MCF 10A (cell line): ENCODE measurements at places on chromosomes 5 and 9.

DNA sequence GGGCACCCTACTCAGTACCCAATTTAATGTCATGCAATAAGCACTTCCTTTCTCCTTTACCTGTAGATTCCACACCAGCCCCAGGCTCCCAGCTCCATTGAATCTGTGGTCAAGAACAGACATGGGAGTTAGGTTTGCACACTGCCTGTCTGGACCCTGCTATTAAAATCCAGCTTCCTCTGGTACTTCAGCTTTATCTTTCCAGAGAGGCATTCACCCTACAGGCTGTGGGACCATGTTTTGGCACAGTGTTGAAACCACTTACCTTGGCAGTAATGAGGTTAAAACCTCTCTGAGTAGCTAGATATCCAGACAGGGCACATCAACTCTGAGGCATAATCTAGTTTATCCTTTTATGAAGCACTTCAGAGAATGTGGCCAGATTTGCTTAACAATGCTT, 191.5 kb upstream of the PCSK5 start:
- DNase-seq = no peak
- no peak overlapping the region for H3K4me3 ChIP-seq
- H3K27me3 ChIP-seq = no peaks in the 10 kb centered on the region
- no peaks in the 10 kb centered on the region for H3K4me1 ChIP-seq
- no peak overlapping the region for H3K27ac ChIP-seq

DNA sequence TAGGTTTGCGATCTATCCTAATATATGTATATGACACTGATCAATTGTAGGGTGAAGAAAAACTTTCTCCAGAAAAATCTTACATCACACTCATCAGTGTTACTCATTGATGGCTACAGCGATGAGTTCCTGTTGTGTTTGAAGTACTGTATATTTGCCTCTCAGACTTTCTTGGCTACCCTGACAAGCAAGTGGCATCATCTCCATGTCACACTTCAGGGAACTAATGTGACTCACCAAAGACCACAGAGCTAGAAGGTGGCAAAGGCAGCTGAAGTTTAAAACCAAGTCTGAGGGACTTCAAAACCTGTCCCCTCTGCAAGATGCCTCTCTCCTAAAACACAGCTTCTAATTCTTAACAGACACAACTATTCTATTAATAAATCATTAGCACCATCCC, 451.4 kb downstream of the CTNND2 start:
- peaks cover 5% of the 10 kb centered on the region for H3K27me3 ChIP-seq
- no peak overlapping the region for H3K27ac ChIP-seq
- peak; percentile 1 for DNase-seq
- no peaks in the 10 kb centered on the region for H3K4me1 ChIP-seq

DNA sequence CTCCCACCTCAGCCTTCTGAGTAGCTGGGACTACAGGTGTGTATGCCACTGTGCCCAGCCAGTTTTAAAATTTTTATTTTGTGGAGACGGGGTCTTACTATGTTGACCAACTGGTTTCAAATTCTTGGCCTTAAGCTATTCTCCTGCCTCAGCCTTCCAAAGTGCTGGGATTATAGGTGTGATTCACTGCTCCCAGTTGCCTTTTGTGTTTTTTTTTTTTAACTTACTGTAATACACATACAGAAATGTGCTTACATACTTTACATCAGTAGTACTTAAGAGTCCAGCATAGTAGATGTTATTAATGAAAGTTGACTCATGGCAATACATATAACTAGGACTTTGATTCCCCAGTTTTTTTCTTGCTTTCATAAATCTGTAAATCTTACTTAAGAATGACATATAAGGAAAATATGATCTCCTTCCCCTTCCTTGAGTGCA, 4.7 kb downstream of the MAN2A1 start:
- no peaks in the 10 kb centered on the region for H3K27me3 ChIP-seq
- H3K36me3 ChIP-seq = peaks cover 9% of the 10 kb centered on the region
- DNase-seq = peak; percentile 59
- peak overlapping the region; percentile 82 for H3K27ac ChIP-seq
- peak overlapping the region; percentile 47 for H3K4me3 ChIP-seq

DNA sequence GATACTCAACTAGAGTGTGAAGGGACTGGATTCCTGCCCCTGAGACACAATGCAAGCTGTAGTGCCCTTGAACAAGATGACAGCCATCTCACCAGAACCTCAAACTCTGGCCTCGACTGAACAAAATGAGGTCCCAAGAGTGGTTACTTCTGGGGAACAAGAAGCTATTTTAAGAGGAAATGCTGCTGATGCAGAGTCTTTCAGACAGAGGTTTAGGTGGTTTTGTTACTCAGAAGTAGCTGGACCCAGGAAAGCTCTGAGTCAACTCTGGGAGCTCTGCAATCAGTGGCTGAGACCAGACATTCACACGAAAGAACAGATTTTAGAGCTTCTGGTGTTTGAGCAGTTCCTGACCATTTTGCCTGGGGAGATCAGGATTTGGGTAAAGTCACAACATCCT, 2.4 kb downstream of the ZNF483 start:
- no peak overlapping the region for H3K4me3 ChIP-seq
- no peaks in the 10 kb centered on the region for H3K27me3 ChIP-seq
- peaks cover 15% of the 10 kb centered on the region for H3K4me1 ChIP-seq
- no peak for DNase-seq

- H3K4me1 ChIP-seq = peaks cover 14% of the 10 kb centered on the region
- H3K36me3 ChIP-seq = peaks cover 17% of the 10 kb centered on the region
- H3K4me3 ChIP-seq = no peak overlapping the region
These were observed 566.9 kb downstream of the PDE4D start for GRCh38 chr5:59326596-59326995.

DNA sequence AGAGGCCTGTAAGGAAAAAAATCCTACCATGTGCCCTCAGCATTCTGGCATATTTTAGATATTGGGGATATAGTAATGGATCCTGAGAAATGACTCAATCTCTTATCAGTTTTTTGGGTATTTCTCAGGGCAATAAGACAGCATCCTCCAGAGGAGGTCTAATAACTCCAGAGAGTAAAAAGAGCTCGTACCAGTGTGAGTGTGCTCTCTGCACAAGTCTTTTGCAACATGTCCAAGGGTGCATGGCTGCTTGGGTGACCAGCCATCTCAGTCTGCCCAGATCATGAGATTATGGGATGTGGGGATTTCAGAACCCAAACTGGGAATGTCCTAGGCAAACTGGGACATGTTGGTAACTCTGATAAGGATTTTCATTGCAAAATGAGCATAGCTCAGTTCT, 15.3 kb downstream of the ASPN start:
- no peak overlapping the region for H3K27ac ChIP-seq
- no peak for DNase-seq
- H3K27me3 ChIP-seq = no peaks in the 10 kb centered on the region
- no peaks in the 10 kb centered on the region for H3K36me3 ChIP-seq
- H3K4me3 ChIP-seq = no peak overlapping the region
- peaks cover 18% of the 10 kb centered on the region for H3K4me1 ChIP-seq

DNA sequence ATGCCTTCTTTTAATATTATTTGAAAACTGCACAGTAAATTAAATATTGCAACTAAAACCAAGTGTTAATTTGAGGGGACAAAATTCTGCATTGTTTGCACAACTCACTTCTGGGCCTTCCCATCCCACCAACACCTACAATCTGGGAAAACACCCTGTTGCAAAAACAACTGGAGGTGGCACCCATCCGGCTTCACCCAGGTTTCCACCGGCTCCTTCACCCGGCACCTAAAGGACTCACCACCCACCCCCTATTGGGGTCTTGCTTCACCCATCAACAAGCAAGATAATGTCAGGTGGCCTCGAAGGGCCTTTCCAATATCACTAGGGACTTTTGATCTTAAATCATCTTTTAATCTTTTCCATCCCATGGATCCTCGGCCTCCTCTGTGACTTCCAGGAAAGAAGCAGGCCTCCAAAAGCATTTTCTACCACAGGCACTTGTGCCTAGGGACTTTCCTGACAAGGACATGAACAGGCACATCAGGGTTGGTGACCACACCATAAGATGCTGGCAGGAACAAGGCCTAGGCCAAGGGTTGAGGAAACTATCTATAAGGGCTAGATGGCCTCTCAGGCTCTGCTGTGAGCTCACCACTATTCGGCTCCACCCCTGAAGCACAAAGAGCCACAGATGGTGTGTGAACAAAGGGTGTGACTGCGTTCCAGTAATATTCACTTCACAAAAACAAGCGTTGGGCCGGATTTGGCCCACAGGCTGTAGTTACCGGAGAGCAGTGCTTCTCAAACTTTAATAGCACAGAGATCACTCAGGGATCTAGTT, 205.1 kb downstream of the AUH start:
- no peaks in the 10 kb centered on the region for H3K36me3 ChIP-seq
- H3K27me3 ChIP-seq = no peaks in the 10 kb centered on the region
- H3K4me3 ChIP-seq = no peak overlapping the region
- H3K4me1 ChIP-seq = peaks cover 19% of the 10 kb centered on the region

DNA sequence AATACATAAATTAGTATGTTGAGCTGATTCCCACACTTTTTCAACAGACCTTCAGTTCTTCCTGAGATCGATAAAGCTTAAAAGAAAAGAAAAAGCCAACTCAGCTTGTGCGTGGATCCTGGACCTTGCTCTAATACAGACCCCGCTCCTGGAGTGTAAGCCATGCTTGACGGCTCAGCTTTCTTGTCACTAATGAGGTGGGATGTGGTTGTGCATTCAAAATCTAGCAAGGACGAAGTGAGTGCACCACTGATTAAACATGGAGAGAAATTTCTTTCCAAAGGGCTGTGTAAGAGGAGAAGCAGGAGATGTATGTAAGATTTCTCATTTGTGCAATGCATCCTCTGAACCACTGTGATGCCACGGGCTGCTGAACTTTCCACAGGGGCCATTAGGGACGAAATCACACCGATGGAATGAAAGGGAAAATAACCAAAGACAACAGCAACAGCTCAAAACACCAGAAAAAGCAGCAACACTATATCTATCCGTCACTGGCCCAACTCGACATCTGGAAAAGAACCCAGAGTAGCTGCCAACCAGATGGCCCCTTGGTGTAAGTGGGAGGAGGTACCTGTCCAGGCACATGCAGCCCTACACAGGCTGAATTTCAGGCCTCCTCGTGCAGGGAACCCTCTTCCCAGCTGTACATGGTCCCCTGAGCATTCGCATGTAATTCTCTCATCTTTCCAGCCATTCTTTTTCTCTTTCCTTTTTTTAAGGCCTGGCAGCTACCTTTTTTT, 178.9 kb downstream of the SREK1 start:
- H3K27ac ChIP-seq = no peak overlapping the region
- H3K4me3 ChIP-seq = no peak overlapping the region
- no peak for DNase-seq
- H3K36me3 ChIP-seq = no peaks in the 10 kb centered on the region

DNA sequence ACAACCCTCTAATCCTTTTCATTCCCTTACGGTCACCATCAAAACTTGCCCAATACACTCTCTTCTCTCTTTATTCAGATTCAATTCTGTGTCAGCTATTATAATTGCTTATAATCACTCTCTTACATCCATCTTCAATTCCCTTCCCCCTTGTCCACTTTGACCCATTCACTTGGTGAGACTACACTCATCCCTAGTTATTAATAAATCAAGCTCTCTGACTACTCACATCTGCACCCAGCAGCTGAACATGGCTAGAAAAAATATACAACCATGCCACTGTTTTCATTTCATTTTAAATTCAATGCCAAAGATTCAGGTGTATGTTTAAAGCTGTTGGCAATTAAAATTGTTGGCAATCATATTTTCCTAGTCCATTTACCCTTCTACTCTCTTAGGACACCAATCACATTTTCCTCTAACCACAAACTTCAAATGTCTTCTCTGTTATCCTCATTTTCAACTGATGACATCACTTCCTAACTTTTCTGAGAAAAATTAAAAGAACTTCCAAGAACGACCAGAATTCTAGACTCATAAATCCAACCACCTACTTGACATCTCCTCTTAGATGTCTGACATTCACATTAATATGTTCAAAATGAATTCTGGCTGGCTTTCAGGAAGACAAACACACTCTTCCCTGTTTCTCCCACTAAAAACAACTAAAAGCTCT, 5.5 kb downstream of the C5orf15 start:
- H3K4me3 ChIP-seq = no peak overlapping the region
- H3K4me1 ChIP-seq = peaks cover 32% of the 10 kb centered on the region
- H3K27me3 ChIP-seq = no peaks in the 10 kb centered on the region
- no peak for DNase-seq
- H3K36me3 ChIP-seq = peaks cover 36% of the 10 kb centered on the region

GRCh38 chr9:95499847-95500246, 16.9 kb downstream of the PTCH1 start:
- peak; percentile 24 for DNase-seq
- no peaks in the 10 kb centered on the region for H3K36me3 ChIP-seq
- H3K27me3 ChIP-seq = no peaks in the 10 kb centered on the region
- no peaks in the 10 kb centered on the region for H3K4me1 ChIP-seq
- no peak overlapping the region for H3K27ac ChIP-seq
- no peak overlapping the region for H3K4me3 ChIP-seq

DNA sequence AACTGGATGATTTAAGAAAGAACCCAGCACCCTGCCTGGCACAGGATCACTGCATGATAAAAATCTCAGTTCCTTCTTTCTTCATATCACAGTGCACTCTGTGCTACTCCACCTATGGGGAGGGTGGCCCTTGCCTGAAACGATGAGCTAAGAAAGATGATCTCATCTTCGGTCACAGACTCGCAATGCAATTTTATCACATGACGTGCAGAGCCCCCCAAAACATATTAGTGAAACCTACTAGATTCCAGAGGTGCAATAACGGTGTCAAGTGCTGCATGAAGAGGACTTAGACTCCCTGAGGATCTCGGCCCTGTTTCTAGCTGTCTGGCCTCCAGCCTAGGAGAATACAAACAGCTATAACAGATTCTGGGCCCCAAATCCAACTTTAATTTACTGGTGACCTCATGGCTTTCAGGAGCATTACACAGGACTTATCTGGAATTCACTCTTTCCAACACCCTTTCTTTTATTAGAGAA, 104.0 kb downstream of the EBF1 start:
- peaks cover 38% of the 10 kb centered on the region for H3K4me1 ChIP-seq
- H3K27ac ChIP-seq = peak overlapping the region; percentile 80
- no peak for DNase-seq
- H3K36me3 ChIP-seq = peaks cover 6% of the 10 kb centered on the region

DNA sequence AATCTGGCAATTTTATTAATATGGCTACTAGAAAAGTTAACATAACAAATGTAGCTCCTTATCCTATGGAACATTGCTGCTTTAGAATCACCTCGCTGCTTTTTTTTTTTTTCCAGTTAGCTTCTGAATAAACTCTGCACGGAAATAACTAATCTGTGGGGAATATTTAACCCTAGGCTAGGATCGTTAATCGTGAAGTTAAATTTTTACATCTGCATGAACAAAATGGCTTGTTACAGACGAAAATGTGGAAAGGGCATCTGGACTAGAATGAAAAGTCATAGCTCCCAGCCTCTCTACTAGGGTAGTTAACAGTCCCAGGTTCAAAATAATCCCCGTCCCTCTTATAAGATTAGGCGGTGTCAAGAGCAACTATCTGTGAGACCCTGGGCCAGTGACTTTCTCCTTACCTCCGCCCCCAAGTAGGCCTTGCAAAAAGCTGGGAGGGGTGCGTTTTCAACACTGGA, 470 bp upstream of the SLC22A5 start:
- H3K4me1 ChIP-seq = peaks cover 44% of the 10 kb centered on the region
- H3K27me3 ChIP-seq = no peaks in the 10 kb centered on the region
- peak overlapping the region; percentile 79 for H3K4me3 ChIP-seq
- peaks cover 27% of the 10 kb centered on the region for H3K36me3 ChIP-seq
